ENCODE measurements at places on chromosomes 1 and 21.

DNA sequence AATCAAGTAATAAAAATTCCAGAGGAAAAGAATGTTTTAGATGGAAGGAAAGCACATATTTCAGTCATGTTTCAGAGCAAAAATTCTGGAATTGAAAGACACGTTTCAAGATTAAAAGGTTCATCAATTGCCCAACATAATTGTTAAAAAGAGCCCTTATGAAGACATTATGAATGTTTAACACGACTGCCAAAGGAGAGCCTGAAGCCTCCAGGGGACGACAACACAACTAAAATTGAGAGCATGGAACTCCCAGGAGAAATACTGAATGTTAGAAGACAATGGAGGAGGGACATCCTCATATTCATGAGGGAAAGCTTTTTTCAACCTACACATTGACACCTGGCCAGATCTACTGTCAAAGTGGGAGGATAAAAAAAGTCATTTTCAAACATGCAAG lies 16.0 kb downstream of the OR2T11 start:
- DNase-seq = no peak

GRCh38 chr1:223700942-223701637 lies 11.2 kb upstream of the CAPN2 start:
- DNase-seq = no peak

DNA sequence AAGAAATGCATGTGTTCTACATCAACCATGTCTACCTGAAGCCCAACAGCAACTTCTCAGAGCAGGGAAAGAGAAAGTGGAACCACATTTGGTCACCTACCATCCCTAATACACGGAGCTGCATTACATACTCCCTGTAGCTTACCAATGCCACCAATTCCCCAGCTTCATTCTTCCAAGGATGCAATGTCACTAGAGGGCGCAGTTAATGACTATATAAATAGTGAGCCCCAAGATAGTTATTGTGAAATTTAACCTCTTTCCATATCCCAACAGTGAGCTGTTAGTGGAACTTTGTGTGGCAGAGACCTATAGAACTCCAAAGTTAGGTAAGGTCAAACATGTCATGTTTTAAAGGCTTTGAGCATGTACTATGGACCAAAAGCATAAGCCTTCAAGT lies 618.3 kb downstream of the SMYD3 start:
- no peak for DNase-seq

GRCh38 chr1:30663596-30664091 lies 59.7 kb downstream of the MATN1 start:
- DNase-seq = no peak

DNA sequence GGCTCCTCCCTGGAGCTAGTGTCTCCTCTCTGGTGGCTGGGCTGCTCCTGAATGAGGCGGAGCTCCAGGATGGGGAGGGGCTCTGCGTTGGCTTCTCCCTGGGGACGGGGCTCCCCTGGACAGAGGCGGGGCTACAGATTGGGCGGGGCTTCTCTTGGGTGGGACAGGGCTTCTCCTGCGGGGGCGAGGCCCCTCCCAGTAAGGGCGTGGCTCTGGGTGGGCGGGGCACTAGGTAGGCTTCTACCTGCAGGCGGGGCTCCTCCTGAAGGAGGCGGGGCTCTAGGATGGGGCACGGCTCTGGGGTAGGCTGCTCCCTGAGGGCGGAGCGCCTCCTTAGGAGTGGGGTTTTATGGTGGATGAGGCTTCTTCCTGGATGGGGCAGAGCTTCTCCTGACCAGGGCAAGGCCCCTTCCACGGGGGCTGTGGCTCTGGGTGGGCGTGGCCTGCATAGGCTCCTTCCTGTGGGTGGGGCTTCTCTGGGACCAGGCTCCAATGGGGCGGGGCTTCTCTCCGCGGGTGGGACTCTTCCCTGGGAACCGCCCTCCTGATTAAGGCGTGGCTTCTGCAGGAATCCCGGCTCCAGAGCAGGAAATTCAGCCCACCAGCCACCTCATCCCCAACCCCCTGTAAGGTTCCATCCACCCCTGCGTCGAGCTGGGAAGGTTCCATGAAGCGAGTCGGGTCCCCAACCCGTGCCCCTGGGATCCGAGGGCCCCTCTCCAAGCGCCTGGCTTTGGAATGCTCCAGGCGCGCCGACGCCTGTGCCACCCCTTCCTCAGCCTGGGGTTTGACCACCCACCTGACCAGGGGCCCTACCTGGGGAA lies 22.7 kb upstream of the ARF1 start:
- DNase-seq = peak; percentile 52

- DNase-seq = no peak
Observed at GRCh38 chr1:117180147-117180967, 30.4 kb downstream of the VTCN1 start.

GRCh38 chr1:93123201-93123783 lies 44.2 kb downstream of the MTF2 start:
- no peak for DNase-seq

DNA sequence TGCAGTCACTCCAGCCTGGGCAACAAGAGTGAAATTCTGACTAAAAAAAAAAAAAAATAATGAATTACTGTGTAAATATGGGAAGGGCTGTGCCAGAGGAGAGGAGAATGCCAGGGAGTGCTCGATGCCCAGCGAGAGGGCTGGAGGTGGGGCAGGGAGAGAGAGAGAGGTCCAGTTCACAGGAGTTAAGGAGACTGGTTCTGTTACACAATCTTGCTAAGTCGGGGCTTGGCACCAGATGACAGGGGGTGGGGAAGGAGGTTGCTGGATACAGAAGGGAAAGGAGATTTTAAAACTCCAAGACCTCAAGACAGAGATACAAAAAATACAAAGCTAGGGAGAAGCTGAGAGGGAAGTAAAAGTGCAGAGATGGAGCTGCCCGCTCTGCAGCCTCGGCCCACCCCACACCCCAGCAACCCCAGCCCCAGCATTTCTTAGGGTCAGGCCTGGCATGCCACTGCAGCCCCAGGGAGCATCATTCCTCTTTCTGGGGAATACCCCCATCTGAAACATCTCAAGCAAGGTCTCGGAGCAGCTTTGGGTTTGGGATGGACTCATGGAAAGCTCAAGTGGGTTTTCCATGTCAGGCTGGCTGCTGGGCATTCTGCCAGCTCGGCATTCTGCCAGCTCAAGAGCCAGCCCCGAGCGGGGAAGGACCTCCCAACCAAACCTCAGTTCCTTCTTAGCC lies 991 bp downstream of the SELENBP1 start:
- DNase-seq = no peak

GRCh38 chr1:200073286-200073637 lies 45.8 kb downstream of the NR5A2 start:
- no peak for DNase-seq

DNA sequence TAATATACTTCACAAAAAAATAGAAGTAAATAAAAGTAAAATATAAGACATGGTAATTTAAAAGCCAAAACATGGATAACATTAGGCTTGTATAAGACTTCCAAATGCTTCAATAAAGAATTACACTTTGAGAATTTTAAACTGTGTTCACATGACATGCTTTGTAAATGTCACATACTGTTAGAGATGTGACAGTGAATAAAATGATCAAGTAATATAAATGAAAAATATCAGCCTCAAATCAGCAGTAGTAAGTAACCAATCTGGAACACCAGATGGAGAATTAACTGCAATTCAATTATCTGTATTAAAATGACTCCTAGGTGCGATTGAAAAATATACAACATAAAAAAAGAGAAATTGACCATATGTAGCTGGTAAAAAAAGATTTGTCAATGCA lies 1260.8 kb downstream of the BRINP3 start:
- no peak for DNase-seq

DNA sequence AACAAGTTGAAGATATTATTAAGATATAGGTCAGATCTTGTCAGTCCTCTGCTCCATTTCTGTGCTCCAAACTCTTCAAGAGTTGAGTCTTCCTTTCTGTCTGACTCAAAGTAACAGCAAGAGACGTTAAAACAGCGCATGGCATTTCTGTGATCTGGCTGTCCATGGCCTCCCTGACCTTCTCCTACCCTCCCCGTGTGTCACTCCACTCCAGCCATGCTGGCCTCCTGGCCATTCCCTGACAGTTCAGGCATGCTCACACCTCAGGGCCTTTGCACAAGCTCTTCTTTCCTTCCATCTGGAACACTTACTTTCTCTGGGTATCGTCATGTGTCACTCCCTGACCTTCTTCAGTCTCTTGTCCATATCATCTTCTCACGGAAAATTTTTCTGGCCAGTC lies 229.0 kb downstream of the CENPF start:
- DNase-seq = no peak

Measured in GM12891 (cell line).